ENCODE measurements at places on chromosomes 12 and 14.

DNA sequence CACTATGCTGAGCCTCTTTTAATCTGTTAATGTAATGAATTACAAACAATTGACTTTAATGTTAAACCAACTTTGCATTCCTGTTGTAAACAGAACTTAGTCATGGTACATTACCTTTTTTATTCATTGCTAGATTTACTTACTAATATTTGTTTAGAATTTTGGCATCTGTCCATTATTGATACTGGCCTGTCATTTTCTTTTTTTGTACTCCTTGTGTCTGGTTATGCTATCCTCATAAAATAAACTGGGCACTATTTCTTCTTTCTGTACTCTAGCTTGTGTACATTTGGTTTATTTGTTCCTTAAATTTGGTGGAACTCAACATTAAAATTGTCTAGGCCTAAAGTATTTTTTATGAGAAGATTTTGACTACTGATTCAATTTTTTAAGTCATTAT lies 32.1 kb downstream of the SPATA7 start:
- no peak for DNase-seq

DNA sequence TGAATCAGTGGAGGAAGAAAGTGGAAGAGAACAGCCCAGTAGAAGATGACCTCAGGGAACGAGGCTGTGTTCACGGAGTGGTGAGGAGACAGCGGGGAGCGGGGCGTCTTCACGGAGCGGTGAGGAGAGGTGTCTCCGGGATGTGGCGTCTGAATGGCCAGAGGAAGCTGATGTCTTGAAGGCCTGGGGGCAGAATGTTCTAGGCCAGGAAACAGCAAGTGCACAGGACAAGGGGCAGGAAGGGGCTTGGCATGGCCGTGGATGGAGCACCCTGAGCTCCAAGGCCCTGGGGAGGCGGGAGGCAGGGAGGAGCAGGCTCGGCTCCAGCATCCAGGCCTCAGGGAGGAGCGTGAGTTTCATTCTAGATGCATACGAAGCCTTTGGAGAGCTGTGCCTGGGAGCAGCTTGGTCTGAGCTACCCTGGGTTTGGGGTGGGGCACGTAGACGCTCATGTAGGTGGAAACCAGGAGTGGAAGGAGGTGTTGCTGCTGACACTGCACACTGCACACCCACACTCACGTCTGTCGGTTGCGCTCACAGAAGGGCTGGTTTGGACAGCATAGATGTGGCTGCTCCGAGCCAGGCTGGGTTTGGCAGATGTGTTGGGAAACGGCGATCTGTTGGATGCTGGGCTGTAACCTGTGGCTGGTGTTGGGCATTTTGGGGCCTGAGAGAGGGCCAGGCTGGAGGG lies 131.6 kb downstream of the ADGRD1 start:
- no peak for DNase-seq

DNA sequence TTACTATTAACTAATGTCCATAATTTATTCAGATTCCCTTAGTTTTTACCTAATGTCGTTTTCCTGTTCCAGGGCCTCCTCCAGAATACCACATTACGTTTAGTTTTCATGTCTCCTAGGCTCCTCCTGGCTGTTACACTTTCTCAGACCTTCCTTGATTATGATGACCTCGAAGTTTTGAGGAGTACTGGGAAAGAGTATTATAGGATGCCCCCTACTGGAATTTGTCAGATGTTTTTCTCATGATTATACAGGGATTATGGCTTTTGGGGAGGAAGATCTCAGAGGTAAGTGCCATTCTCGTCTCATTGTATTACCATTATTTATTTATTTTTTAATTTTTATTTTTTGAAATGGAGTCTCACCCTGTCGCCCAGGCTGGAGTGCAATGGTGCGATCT lies 17.7 kb upstream of the C1S start:
- DNase-seq = no peak

DNA sequence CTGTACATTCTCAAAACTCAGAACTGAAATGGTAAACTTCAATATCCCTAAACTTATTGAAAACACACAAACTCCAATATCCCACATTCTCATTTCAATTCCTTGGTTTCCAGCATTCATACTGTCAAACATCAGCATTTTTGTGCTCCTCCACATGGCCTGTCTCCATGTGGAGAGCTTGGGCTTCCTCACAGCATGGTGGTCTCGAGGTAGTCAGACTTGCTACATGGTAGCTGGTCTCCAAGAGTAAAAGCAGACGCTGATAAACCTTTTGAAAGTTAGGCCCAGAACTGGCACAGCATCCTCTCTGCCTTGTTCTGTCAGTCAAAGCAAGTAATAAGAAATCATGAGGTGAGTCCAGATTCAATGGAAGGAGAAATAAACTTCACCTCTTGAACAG lies 70.5 kb downstream of the VCPKMT start:
- no peak for DNase-seq

GRCh38 chr12:130764073-130764472 lies 48.0 kb upstream of the RIMBP2 start:
- DNase-seq = no peak

GRCh38 chr12:69415471-69416275 lies 54.5 kb upstream of the FRS2 start:
- DNase-seq = no peak

DNA sequence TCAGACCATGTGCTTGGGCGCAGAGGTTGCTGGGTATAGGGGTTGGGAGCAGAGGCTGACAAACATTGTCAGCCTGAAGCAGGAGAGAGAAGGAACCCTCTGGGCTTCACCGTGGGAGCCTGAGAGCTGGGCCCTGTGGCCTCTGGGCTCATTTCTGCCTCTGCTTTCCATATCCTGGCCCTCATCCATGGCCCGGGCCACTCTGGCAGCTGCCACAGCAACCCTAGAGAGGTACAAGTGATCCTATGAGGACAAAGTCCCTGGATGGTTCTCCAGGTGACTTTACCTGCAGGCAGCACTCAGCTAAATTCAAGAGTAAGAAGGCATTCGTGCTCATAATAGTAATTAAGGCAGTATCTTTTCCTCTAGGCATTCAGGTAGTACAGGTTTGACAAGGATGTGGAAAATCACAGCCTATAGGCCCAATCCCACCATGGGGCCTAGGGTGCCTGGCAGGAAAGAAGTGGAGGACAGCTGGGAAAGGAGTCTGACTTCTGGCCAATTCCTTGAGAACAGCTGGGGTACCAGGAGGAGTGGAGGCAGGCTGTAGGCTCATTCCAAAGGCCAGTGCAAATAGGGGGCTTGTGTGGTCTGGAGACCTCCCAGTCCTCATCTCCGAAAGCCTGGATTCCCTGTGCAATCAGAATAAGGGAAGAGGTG lies 3.6 kb upstream of the TTC7B start:
- DNase-seq = no peak

DNA sequence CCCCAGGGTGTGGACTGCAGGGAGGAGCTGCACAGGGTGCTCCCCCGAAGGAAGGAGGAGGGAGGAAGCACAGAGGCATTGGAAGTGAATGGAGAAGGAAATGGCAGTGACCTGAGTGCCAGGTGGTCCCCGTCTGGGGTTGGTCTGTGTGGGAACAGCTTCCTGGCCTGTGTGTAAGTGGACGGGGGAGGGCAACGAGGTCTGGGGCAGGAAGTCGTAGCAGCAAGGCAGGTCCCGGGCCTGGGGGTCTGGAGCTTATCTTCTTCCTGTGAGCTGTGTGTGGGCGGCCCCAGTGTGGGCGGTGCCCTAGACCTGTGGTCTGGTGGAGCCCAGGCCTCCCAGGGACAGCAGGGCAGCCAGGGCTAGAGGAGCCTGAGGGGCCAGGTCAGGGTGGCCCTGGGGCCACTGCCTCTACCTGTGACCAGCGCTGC lies 382.1 kb downstream of the TMEM121 start:
- no peak for DNase-seq

GRCh38 chr12:118842866-118843265 lies 138.5 kb upstream of the SRRM4 start:
- DNase-seq = no peak

GRCh38 chr12:90938451-90938850 lies 16.5 kb downstream of the CCER1 start:
- DNase-seq = no peak

GRCh38 chr12:116133149-116133548 lies 144.3 kb downstream of the MED13L start:
- no peak for DNase-seq

- no peak for DNase-seq
Measured at GRCh38 chr12:1464925-1465324, 129.5 kb downstream of the FBXL14 start.

DNA sequence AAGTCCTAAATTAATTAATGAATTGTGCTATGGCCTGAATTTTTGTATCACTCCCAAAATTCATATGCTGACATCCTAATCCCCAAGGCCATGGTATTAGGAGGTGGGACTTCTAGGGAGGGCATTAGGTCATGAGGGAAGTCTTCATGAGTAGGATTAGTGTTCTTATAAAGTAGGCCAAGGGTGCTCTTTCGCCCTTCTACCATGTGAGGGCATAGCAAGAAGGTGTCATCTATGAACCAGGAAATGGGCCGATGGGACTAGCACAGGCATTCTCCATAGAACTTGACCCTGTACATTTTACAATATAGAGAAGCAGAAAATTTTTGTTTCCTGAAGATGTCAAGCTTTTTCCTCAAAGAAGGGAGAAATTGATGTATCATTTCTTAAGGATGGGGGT lies 12.5 kb downstream of the SYT10 start:
- DNase-seq = no peak

DNA sequence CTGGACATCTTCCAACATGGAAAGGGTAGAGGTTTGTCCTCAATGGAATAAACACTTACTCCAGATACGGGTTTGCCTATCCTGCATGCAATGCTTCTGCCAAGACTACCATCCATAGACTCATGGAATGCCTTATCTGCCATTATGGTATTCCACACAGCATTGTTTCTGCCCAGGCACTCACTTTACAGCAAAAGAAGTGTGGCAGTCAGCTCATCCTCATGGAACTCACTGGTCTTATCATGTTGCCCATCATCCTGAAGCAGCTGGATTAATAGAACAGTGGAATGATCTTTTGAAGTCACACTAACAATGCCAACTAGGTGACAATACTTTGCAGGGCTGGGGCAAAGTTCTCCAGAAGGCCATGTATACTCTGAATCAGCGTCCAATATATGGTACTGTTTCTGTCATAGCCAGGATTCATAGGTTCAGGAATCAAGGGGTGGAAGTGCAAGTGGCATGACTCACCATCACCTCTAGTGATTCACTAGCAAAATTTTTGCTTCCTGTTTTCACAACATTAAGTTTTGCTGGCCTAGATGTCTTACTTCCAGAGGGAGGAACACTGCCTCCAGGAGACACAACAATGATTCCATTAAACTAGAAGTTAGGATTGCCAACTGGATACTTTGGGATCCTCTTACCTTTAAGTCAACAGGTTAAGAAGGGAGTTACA lies 140.4 kb downstream of the SLC35F4 start:
- no peak for DNase-seq

GRCh38 chr12:95959107-95959506 lies 16.0 kb downstream of the AMDHD1 start:
- no peak for DNase-seq

GRCh38 chr12:64694130-64695040 lies 64.8 kb downstream of the GNS start:
- no peak for DNase-seq

- DNase-seq = no peak
Measured at GRCh38 chr12:30023186-30023585, 239.4 kb upstream of the TMTC1 start.

- no peak for DNase-seq
Measured at GRCh38 chr12:121003650-121004049, 12.6 kb downstream of the C12orf43 start.

DNA sequence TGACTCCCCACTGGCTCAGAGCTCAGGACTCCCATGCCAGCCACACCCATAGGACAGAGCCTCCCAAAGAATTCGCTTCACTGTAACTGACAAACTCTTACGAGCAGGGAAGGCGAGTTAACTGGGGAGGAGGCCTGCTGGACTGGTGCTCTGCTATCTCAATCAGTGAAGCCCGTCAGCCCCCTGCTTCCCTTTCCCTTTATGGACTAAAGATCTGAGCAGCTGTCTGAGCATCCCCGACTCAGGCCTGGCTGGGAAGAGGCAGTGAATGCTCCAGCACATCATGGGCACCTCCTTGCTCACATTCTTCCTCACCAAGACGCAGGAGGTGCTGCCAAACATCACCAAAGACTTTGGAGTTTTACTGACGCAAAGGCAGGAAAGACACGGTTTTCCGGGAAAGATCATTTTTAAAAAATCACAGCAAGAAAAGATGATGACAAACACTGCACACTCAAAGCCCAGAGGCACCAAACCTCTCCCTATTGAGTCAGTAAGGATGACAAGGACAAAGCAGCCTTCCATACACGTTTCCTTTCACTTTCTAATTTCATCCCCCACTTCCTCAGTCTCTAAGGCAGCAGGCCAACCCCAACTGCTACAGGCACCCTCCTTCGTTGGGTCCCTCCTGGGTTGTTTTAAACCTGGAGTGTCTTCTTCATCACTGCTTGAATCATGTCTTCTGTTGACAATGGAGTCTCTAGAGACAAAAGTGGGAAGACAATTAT lies 45.0 kb upstream of the P2RX7 start:
- DNase-seq = no peak

DNA sequence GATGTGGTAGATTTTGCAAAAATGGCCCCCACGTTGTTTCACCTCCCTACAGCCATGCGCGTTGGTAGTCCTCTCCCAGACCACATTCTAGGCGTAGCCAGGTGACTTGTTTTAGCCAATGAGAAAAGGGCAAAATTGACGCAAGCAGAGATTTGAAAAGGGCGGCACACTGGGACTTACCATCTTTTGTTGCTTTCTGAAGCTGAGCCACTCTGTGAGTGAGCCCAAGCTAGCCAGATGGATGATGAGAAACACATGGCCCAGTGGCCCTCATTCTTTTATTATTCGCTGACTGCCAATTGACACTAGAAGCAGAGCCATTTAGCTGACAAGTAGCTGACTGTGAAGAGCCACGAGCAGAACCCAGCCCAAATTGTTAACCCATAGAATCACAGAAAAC lies 142.0 kb upstream of the GZMB start:
- no peak for DNase-seq

- no peak for DNase-seq
Measured at GRCh38 chr14:101008631-101009336, 105.3 kb upstream of the RTL1 start.

GRCh38 chr12:52007158-52007921 lies 594 bp downstream of the TAMALIN start:
- no peak for DNase-seq

DNA sequence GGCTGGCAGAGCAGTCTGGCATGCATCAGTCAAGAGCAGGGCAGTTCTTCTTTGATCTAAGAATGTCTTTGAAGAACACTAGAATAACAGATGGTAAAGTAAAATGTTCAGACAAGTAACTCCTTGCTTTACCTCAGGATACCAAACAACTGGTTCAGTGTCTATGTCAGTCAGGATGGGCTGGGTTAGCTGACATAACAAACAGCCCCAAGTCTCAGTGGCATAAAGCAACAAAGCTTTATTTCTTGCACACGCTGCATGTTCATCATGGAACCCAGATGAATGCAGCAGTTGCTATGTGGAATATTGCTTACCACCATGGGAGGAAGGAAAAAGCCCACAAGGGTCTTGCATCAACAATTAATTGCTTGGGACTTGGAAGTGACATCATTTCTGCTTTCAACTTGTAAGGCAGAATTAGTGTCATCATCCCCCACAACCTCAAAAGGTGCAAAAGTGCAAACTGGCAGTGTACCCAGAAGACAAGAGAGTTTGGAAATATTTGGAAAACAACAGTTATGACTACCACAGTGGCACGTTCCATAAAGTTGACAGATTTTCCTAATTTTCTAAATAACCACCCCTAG lies 21.2 kb downstream of the GPRC5D start:
- DNase-seq = no peak

- DNase-seq = no peak
Measured at GRCh38 chr12:122106843-122107242, 28.3 kb downstream of the MLXIP start.

GRCh38 chr12:31820832-31821231 lies 92.0 kb upstream of the AMN1 start:
- DNase-seq = no peak

Data from D721Med (cell line).